ENCODE measurements at places on chromosomes 13 and 19. TPM values are rescaled to one million over a fixed set of nuclear protein-coding genes. Genes with fewer than 3 reads are reported as not detected.

Gene CRX
- not detected for total RNA-seq

Gene ZNF816
- 12.3 TPM for total RNA-seq

Gene ZNF534
- not detected for total RNA-seq

GRCh38 chr19:16289594-16289993 lies 35.0 kb upstream of the KLF2 start:
- DNase-seq, result no peak

DNA sequence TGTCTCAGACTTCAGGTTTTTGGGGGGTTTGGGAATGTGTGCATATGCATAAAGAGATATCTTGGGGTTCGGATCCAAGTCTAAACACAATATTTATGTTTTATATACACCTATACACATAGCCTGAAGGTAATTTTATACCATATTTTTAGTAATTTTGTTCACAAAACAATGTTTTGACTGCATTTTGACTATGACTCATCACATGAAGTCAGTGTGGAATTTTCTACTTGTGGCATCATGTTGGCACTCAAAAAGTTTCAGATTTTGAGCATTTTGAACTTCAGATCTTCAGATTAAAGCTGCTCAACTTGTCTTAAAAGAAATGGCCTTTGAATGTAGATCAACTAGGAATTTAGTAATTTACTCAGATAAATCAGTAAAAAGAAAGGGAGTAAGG lies 712.9 kb upstream of the GPC6 start:
- DNase-seq, result no peak

GRCh38 chr13:30846866-30847265 lies 59.2 kb upstream of the MEDAG start:
- DNase-seq, result no peak

DNA sequence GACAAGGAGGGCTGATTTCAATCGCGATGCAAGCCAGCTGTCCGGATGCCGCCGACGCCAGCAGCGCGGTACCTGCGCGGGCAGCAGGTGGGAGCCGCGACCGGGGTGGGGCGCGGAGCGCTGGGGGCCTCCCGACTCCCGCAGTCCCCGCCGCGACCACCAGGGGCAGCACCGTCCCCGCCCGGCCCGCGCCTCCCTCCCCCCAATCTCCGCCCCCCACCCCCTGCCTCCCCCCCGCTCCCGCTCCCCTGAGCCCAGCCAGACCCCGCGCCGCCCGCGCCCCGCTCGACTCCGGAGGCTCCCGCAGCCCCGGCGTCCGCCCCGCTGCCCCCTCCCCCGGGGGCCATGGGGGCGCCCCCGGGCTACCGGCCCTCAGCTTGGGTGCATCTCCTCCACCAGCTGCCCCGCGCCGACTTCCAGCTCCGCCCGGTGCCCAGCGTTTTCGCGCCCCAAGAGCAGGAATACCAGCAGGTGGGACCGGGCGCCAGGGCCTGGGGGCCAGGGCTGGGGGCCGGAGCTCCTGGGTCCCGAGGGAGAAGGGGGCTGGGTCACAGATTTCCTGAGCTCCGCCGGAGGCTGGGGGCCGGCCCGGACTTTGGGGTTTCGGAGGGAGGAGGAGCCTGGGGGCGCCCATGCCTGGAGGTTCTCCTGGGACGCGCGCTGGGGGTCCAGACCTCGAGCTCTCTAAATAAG lies at the start of gene TTYH1:
Gene TTYH1 (plus strand): TSS at position 257 of the 693 bp plus-strand sequence. CDS start 89 bp downstream, at position 346.
- no peak for DNase-seq

Gene TEAD2
- 28.6 TPM for total RNA-seq

Gene KASH5
- total RNA-seq, result not detected

DNA sequence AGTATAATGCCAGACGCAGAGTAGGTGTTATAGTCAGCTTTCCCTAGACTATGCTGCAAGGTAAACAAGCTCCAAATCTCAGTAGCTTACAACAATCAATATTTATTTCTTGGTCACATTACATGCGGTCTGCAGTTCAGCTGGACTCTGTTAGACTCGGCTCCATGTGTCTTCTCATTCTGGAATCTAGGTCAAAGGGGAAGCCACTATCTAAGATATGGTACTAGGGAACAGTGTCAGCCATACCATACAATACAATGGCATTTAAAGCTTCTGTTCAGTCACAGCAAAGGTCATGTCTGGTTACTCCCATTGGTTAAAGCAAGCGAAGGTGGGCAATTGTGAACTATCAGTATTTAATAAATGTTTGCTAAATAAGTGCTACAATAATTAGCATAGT lies 65.3 kb upstream of the SERTM1 start:
- DNase-seq, result no peak

DNA sequence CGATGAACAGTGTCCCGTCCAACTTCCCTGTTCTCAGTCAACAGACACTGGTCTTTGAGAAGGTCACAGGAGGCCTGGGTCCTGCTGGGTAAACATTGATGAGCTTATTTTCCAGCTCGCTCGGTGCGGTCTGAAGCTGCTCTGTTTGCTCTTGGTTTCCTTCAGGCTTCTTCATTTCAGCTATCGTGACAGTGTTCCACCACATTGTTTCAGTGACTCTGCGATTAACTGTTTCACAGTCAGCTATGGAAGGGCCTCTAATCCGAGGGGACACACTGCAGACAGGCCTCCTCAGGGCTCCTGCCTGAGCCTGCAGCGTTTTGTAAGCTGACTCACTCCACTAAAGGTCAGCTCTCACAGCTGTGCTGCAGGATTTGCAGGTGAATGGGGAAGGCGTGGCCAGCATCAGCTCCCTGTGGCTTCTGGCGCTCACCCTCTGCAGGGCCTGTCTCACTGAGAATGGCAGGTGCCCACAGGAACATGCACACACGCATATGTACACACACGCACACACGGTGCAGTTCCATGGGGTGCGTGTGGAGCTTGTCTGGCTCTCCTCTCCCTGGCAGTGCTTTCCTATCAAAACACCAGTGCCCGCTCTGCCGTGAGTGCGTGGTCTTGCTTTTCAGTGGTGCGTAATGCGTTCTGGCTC lies 62.9 kb upstream of the MCF2L start:
- no peak for DNase-seq

Gene ZNF808
- 1.8 TPM for total RNA-seq

GRCh38 chr13:45907503-45907902 lies 56.0 kb upstream of the SIAH3 start:
- DNase-seq, result no peak

DNA sequence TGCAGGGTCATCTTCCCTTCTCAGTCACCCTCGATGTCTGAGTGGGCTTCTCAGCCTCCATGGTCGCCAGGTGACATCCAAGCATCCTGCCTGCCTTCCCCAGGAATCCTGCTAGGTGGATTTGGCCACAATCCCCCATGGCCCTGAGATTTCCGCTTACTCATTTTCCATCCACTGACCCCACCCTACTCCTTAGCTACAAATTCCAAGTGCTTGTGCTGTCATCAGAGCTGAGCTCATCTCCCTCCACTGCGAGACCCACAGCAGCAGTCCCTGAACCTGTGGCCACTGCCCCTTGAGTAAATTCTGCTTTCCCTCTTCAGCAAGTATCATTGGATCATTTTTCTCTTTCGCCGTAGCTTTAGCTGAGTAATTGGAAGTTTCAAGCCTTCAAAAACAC lies 90.5 kb upstream of the ANKRD10 start:
- DNase-seq, result no peak

GRCh38 chr13:60229708-60230272 lies 66.1 kb upstream of the DIAPH3 start:
- DNase-seq, result no peak

Gene ONECUT3
- not detected for total RNA-seq

All from HT-29 (cell line).